Hematopoietic multipotent progenitor cell treated with erythropoietin and hydrocortisone succinate and interleukin-3 and kit ligand, for 17 days (in vitro differentiated cells): ENCODE measurements at places on chromosomes 1 and 21.
A peak's percentile ranks its signal among the peaks of the same experiment; 100 is the strongest.

DNA sequence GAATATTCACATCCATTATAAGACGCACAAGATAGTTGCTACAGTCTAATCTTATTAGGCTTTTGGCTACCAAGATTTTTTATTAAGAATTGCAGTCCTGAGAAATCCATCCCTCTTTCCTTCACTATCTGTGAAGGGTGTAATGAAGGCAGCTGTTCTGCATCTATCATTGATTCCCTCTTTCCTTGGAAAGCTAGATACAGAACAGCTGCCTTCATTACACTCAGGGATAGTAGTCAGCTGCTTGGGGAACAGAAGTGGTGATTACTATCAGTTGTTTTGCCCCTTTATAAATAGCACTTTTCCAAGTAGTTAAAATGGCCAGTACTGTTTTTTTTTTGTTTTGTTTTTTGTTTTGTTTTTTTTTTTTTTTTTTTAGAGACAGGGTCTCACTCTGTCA is 70.2 kb downstream of the IARS2 start:
- no peak for DNase-seq

- DNase-seq: no peak
These were observed 35.1 kb upstream of the PWP2 start for GRCh38 chr21:44072111-44072510.

DNA sequence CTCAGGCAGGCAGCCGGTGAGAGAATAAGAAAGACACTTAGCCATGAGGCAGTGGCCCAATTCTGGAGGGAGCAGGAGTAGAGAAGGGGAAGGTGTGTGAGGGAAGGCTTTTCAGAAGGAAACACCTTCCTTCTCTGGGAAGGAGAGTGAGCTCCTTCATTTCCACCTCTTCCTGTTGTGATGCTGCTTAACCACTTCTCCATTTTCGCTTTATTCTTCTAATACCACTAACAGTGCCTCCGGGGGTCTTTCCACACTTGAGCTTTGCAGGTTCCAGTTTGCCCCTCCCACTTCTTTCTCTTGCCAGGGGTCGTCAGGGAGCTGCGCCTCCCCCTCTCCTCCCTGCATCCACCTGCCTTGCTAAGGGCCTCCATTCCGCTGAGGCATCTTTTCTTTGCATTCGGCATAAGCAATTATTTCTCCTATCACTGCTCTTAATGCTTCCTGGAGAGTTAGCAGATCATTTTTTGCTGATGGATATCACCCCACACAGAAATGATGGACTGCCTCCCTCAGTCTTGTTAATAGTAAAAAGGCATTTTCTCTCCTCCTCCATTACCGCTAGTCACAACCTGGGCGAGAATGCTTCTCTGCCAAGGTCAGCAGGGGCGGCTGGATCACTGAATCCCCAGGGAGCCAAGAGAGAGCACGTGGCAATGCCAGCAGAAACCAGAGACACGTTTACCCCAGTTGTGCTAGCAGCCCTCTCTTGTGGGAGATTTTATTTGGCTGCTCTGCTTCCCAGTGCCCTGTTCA is 74.8 kb downstream of the ELAVL4 start:
- no peak for DNase-seq

DNA sequence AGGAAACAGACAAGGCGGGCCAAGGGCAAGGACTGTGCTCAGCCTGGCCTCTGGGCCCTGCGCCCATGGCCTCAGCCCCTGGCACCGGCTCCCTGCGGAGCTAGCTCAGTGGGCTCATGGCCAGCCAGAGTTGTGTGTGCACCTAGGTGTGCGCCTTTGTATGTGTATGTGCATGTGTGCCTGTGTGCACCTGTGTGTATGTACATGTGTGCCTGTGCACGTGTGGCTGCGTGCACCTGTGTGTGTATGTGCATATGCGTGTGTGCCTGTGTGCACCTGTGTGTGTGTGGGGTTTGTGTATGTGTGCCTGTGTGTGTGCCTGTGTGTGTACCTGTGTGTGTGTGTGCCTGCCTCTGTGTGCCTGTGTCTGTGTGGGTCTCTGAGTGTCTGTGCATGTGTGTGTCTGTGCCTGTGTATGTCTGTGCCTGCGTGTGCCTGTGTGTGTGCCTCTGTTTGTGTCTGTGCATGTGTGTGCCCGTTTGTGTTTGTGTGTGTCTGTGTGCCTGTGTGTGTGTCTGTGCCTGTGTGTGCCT is 7.4 kb downstream of the GPR137B start:
- no peak for DNase-seq

DNA sequence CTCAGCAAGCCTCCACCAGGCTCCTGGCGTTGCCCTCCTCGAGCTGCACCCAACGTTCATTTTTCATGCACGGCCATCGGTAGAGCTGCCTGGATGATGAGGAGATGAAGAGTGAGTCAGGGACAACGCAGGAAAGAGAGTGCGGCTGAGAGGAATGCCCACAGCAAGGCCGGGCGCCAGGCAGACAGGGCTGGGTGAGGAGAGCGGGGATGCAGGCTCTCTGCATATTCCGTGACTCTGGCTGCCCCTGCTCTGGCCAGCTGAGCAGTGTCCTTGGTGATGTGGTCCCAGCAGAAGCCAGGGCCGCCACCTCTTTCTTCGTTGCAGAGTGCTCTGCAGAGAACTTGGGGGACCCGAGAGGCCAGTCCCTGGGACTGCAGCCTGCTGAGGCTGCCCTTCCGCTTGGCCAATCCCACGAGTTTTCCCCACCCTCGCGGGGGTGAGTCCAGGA is 10.8 kb downstream of the UMODL1 start:
- no peak for DNase-seq

DNA sequence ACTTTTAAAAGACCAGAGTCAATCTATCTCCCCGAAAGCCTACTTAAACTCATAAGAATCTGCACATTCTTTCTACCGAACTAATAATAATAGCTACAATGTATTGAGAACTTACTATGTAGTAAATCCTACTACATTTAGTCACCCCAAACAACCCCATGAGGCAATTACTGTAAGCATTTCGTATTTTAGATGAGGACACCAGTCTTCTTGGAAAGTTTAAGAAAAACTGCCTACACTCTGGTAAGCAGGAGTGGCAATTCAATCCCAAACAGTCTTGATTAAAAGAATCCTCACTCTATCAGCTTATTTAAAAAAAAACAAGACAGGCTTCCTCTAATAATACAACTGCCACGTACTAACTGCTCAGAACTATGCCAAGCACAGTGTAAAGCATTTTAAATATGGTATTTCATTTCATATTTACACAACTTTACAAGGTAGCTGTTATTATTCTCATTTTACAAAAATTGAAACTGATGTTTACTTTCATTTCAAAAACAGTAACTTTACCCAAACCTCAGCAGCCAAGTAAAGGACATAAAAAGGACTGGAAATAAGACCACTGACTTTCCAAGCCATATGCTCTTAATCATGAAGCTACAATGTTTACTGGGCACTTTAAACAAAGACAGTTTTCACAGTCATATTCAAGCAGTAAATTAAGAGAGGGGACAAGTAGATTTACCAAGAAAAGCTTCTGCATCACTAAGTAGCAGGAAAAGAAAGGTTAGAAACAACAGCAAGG is 13.9 kb downstream of the ARID4B start:
- DNase-seq: no peak

DNA sequence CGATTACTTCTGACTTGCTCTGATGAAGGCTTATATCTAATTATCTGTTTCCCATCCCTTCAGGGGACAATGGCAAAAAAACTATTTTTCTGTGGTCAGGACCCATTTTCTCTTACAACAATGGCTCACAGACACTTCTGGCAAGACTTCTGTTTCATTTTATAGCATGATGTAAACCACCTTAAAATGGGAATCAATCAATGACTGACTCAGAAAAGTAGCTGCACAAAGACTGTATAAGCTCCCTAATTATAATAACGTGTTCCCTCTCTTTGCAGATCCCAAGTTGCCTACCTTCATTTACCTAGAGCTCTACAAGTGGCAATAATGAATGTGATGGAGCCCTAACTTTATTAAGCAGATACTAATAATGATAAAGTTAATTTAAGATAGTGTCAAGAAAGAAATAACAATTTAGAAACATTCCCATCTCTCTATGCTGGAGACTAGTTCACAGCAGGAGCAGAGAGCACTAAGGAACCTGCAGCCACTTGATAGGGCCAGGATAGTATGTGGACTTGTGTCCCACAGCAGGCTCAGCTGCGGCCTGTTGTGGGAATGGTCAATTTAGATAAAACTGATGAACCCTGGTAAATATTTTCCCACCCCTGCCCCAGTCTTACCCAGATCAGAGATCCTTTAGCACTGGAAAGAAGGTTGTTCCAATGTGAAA is 538 bp downstream of the GBP2 start:
- DNase-seq: no peak

- no peak for DNase-seq
These were observed 3.8 kb upstream of the MYOG start for GRCh38 chr1:203089651-203090045.

DNA sequence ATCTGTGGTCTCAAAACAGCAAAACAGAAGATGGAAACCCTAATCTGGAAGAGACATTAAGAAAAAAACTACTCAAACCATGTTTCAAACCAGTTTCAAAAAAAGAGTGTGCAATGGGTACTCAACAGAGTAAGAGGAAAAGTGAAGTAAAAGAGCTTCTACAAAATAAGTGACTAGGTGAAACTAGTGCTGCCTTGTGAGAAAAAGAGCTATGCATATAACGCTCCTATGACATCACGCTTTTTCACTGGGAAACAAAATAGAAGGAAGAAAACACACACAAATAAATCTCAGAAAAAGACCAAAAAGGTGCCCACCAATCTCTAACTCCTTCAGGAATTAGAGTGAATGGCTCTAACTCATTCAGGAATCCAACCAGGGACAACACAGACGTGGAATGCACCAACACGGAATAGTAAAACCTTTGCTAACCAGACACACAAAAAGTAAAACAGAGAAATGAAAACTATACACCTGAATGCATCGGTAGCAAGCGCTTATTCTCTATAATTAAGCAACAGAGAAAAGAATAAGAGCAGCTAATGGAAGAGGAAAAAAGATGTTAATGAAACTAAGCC is 1.3 kb downstream of the FOXJ3 start:
- peak; percentile 25 for DNase-seq

DNA sequence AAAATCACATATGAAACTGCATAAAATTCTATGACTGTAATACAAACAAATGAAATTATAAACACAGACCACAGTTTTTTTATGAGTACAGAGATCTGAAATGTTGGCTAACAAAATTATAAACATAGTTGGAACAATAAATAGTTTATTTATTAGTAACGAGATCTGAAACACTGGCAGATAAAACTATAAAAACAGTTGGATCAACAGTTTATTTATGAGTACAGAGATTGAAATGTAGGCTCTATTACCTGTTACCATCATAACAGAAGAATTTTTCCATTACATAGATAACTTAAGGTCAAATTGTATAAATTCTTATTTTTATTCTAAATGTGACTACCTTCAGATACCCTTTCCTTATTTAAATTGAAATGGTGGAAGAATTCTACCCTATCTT is 14.5 kb downstream of the EYA3 start:
- DNase-seq: no peak

- DNase-seq: peak; percentile 69
These were observed 6.4 kb downstream of the PPP2R5A start for GRCh38 chr1:212291505-212292134.

DNA sequence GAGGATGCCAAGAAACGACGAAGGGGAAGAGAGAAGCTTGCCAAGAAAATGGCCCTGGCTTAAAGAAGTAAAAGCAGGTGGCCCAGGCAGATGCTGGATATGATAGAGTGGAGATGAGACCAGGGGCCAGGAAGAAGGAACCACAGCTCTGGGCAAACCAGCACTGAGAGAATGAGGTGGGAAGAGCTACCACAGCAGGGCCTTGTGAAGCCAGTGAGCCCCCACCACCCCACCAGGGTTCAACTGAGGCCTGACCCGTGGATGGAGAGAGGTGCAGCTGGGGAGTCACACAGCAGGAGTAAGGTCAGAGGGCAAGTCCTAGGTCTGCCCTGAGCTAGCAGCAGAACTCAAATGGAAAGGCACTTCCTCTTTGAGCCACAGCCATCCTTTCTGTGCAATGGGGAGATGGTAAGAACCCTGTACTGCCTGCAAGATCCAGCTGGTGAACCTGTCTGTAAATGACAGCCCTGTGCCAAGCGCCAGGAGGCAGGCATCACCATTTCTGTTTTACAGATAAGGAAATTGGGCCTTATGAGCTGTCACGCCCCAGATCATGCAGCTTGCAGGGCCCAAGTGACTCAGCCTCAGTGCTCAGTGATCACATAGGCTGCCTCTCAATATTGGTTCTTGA is 8.5 kb downstream of the SH3BGRL3 start:
- peak; percentile 93 for DNase-seq
